Stimulated activated CD4-positive, alpha-beta T cell treated with anti-CD3 and anti-CD28 coated beads, TNF-alpha, amount 100 ng/mL, for 24 hours (primary cell): ENCODE measurements at places on chromosomes 16 and 17.

GRCh38 chr16:56161658-56162057 is 29.6 kb upstream of the GNAO1 start:
- no peak for DNase-seq

- DNase-seq, result no peak
Observed at GRCh38 chr16:58843675-58844074, 109.6 kb upstream of the GOT2 start.

DNA sequence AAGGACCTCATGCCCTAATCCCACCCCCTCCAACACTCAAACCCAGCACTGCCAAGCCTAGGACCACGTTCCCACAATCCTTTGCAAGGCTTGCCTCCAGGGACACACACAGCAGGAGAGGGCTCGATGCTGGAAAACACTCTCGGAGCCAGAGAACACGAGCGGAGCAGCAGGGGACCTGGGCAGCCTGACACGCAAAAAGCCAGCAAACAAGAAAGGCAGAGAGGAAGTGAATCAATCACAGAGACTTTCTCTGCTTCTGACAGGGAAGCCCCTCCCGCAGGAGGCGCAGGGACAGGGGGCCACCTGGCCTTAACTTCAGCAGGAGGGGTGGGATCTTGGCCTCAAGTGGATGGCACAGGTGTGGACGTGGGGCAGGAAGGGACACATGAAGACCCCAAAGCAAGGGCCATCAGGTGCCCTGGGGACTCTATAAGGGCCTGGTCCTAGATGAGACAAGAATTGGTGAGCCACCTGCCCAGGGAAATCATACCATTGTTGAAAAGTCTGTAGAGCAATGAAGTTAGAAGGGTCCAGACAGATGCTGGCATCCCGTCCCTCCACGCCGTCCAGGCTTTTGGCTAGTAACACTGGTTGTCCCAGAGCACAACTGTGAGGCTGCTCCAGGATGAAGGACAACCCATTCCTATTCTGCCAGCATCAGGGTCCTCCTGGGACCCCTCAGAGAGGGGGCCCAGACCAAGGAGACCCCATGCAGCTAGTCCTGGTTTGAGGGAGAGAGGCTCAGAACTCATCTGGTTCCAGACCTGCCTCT is 2.2 kb downstream of the SDK2 start:
- DNase-seq, result no peak

DNA sequence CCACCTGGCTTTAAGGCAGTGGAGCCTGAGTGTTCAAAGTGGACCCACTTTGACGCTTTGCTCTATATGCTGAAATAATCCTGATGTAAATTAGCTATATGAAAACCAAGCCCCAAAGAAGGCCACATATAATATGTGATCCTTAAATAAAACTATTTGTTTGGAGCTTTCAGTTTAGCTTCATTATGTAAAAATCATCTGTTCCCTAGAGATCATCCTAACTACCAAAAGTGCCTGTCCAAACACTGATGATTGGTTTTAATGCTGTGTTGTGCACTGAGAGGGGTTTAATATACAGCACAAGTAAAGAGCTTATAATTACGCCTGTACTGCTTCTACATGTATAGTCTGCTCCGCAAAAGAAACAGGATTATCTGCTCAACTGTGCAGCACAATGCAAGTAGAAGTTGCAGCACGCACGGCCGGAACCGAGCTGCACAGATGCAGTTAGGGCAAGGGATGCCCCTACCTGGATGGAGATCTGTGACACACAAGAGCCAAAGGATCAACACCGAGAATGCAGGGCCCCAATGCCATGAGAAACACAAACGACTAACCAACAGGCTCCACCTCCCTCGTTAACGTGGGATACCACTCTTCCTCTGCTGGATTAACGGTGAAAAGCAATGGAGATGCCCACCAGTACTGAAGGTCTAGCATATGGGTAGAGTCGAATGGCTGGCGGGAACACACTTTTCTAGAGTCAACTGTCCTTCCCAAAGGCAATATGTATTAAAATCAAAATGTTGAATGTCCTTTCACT is 20.5 kb downstream of the USP7 start:
- no peak for DNase-seq

DNA sequence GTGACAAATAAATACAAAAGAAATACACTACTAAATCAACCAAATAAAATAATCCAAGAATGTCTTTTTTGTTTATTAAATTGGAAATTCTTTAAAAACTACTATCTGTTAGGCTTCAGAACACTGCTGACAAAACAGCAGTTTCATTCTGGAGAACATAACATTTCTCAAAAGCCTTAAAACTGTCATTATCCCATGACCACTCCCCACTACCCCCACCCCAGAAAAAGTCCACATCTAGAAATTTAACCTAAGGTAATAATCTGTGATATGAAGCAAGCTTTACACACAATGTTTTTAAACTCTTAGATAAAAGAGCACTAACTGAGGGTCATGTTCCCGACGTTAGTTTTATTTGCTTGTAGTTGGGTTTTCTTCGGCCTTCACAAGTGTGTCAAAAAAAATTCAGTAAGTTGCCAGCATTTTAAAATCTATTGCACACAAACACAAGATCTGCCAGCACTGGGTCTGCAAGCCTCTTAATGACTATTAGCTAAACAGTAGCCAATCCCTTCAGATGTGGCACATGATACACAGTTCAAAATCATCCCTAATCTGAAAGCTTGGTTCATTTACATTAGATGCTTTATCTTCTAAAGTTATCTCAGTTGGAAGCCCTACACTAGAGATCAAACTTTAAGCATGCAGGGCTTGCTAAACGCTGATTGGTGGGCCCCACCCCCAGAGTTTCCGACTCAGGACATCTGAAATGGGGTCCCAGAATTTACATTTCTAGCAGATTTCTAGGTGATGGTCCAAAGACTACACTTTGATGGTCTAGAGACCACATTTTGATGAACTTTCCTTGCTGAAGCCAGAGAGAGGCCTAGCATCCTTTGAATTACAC is 75.2 kb downstream of the KANSL1 start:
- DNase-seq, result no peak

DNA sequence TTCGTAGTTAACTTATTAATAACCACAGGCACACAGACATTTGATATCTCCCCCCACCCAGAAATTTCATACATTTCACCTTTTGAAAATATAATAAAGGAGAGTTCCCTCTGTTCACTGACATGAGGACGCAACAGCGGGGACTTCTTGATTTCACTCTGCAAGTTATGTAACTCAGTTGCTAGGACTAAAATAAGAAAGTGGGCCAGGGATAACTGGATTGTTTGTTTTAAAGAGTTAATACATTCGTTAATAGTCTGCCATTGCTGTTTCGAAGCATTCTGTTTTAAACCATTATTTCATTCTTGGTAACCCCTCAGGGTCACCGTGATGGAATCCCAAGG is 1.2 kb downstream of the RHOT1 start:
- no peak for DNase-seq

GRCh38 chr17:77756846-77757560 is 201.5 kb upstream of the TNRC6C start:
- DNase-seq, result no peak

GRCh38 chr16:74034862-74035261 is 261.8 kb upstream of the PSMD7 start:
- DNase-seq, result no peak

GRCh38 chr16:20704281-20704680 is 6.8 kb upstream of the ACSM1 start:
- no peak for DNase-seq

GRCh38 chr17:79046916-79047280 is 22.9 kb downstream of the C1QTNF1 start:
- DNase-seq, result no peak

DNA sequence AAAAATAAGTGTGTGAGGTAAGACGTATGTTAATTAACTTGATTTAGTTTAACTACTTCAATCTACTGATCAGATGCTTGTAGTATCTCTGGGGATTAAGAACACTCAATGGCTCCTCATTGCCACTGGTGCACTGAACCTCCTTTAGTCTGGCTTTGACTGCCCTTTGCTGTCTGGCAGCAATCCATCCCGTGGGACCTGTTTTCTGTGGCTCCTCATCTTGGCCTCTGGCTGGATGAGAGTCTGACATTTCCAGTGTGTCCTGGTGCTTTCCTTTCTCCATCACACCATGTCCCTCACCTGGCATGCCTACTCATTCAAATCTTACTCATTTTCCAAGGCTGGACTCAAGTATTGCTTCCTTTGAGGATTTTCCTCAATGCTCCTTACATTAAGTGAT is 212.2 kb downstream of the CA10 start:
- DNase-seq, result no peak

DNA sequence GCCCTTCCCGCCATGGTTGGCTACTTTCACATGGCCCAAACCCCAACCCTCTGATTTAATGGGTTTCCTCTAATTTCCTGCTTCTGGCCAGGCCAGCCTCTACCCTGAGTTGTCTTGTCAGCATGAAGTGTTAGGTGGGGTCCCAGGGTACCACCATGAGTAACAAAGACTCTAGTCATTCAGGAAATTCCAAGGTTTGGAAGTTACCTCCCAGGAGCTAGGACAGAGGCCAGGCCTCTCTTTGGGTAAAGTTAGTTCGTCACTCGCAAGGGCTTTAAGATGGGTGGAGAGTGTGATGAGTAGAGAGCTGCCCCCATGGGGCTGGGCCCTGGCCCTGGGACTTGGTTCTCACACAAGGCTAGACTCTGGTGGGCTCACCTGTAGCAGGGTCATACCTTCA is 54.6 kb downstream of the PLD6 start:
- no peak for DNase-seq

- DNase-seq, result no peak
Observed at GRCh38 chr16:61871837-61872777, 164.1 kb downstream of the CDH8 start.

GRCh38 chr16:31451681-31452351 is 7.5 kb upstream of the ARMC5 start:
- DNase-seq, result no peak

DNA sequence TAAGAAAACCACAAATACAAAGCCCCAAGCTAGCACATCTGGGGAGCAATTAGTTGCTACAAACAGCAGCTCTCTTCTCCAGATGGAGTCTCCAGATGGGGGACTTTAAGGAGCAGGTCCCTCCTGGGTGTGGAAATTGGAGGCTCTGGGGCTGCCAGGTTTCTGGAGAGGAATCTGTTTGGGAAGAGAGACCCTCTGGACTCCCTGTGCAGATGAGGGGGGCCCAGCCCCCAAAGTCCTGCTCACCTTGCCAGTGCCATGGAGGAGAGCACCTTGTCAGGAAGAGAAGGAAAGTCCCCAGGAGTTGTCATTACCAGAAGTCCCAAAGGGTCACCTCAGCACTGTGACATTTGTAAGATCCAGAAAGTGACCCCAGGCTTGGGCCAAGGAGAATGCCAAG is 14.8 kb downstream of the TEKT5 start:
- DNase-seq, result no peak

DNA sequence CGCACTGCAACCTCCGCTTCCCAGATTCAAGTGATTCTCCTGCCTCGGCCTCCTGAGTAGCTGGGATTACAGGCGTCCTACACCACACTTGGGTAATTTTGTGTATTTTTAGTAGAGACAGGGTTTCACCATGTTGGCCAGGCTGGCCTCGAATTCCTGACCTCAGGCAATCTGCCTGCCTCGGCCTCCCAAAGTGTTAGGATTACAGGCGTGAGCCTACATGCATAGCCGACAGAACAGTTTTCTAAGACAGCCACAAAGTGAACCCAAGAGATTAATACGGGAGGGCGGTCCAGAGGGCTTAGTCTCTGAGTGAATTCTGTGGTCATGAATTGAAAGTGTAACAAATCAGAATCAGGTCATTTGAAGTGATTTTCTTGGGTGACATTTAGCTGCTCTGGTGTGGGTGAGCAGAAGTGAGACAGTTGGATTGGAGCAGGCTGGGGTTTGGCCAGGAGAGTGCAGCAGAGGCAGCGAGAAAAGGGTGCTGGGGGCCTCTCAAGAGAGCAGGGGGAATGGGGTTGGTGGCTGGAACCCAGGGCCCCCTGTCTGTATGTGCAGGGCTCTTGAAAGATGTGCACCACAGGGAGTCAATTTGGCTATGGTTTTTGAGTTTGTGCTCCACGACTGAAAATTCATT is 231.4 kb upstream of the WSCD1 start:
- DNase-seq, result no peak

DNA sequence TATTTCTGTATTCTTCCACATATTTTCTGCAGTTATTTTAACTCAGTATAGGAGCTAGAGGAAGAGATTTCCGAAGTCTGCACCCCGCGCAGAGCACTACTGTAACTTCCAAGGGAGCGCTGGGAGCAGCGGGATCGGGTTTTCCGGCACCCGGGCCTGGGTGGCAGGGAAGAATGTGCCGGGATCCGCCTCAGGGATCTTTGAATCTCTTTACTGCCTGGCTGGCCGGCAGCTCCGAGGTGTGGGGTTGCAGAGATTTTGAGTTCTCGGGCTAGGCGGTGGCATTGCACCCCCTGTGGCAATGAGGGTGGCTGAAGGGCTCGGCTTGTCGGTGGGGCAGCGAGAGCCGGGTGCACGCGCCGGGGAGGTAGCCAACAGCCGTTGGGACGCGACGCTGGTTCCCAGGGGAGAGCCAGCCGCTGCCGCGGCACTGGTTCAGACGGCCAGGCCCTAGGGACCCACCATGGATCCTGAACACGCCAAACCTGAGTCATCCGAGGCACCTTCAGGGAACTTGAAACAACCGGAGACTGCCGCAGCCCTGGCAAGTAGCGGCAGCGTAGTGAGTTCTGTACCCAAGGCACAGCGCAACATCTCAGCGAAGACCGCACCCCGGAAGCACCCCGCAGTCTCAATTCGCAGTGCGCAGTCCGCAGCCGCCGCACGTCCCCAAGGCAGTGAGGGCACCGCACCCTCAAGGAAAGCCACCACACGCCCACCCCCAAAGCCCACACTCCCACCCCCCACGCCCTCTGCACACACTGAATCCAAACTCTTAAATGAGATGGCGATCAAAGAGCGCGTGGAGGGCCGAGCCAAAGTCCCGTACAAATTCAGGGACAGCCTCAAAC is at the start of gene CMTM1:
Gene CMTM1 (plus strand): TSS at position 389 of the 851 bp plus-strand sequence. CDS start 75 bp downstream, at position 464.
- no peak for DNase-seq

DNA sequence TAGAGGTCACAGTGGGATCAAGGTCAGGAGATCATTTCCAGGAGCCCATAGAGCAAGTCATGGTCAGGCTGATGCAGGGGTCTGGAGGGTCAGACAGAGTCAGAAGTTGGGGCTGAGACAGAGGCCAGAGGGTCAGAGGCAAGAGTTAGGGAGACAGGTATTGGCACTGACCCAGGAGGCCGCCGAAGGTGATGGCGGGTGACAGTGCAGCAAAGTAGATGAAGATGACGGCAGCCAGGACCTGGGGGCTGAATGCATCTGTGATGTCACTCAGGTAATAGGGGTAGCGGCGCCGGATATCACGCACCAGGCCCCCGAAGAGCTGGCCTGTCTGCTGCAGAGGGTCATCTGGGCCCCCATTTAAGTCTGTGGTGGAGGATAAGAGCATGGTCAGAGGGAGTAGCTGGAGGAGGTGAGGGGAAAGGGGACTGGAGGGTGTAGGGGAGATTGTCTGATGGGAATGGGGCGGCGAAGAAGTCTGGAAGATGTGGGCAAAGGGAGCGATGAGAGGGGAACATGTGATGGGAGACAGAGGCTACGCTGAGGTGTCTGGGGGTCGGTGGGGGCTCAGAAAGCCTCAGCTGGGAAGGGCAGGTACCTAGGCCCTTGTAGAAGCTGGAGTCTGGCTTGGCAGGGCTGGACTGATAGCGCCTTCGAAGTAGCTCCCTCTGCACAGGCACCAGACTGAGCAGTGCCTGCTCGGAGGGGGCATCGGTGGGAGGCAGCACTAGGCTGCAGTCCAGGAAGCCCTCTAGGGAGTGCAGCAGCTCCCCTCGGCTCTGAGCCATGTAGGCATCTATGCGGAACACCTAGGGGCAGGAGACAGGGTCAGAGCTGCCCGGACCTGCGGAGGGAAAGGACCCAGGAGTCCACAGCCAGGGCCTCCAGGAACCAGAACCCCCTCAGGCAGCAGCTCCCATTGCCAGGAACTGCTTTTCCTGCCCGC is 9.8 kb downstream of the SLC4A1 start:
- no peak for DNase-seq

GRCh38 chr17:64200080-64201032 is 62.7 kb downstream of the TEX2 start:
- no peak for DNase-seq
